Brain microvascular endothelial cell (primary cell): ENCODE measurements at places on chromosomes 1 and 21.

GRCh38 chr1:151585622-151586021 is 26.2 kb upstream of the SNX27 start:
- DNase-seq, result no peak

- no peak for DNase-seq
These were observed 43.9 kb upstream of the CRB1 start for GRCh38 chr1:197224160-197224559.

- DNase-seq, result no peak
These were observed 17.0 kb upstream of the WDTC1 start for GRCh38 chr1:27217401-27217800.

DNA sequence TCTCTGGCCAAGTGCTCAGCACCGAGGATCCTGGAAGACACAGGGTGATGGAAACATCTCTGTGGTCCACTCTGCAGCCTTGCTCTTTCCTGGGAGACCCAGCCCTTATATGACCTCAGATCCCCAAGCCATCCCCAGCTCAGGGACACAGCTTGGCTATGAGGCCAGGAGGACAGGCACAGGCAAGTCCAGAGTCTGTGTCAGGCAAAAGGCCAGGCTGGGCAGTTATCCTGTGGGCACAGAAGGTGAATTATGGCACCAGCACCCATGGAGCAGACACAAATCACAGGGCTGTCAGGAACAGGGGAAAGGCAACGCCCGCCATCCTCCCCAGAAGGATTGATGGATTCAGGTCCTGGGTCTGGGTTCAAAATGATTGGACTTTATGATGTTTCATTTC is 52.1 kb upstream of the SCMH1 start:
- no peak for DNase-seq

DNA sequence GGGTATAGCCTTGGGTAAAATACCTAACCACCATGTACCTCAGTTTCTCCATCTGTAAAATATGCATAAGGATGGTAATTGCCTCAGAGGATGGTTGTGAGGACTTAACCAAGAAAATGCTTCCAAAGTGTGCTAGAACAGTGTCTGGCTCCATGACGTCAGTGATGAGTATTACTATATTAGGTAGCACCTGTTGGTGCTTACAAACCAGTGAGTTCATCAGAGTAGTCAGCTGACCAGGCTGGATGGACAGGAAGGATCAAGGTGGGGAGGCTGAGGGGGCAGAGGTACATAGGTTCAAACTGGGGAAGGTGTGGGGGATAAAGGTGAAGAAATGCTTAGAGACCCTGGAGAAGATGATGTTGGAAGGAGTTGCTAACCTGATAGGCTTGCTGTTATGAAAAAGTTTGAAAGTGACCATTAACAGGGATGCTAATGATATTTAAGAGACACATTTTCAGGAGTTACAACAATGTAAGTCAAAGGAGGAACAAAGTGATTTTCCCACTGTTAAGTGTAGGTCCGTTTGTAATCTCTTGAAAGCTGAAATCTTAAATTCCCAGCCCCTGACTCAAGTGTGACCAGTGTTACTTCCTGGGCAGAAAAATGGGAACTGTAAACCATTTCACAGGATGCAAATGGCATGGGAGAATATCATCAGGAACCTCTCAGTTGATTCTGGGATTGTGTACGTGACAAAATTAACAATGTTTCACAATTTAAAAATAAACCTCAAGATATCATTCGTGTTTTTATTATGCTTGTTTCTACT is 4.4 kb downstream of the NTPCR start:
- peak; percentile 20 for DNase-seq

- no peak for DNase-seq
These were observed 6.5 kb downstream of the INSRR start for GRCh38 chr1:156852418-156852874.

GRCh38 chr1:204529371-204529895 is 13.2 kb downstream of the MDM4 start:
- no peak for DNase-seq

DNA sequence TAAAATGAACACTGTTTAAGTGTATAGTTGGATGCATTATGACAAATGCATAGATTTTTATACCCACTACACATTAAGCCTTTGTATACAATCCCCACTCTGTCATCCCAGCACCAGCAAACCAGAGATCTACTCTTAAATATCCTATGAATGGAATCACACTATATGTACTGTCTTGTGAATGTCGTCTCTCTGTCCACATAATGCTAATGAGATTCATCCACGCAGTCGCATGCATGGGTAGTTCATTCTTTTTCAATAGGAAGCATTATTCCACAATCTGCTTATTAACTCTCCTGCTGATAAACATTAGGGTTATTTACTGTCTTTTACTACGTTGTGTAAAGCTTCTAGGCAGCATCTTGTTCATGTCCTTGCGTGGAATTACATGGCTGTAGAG is 892.3 kb downstream of the LTN1 start:
- DNase-seq, result no peak

DNA sequence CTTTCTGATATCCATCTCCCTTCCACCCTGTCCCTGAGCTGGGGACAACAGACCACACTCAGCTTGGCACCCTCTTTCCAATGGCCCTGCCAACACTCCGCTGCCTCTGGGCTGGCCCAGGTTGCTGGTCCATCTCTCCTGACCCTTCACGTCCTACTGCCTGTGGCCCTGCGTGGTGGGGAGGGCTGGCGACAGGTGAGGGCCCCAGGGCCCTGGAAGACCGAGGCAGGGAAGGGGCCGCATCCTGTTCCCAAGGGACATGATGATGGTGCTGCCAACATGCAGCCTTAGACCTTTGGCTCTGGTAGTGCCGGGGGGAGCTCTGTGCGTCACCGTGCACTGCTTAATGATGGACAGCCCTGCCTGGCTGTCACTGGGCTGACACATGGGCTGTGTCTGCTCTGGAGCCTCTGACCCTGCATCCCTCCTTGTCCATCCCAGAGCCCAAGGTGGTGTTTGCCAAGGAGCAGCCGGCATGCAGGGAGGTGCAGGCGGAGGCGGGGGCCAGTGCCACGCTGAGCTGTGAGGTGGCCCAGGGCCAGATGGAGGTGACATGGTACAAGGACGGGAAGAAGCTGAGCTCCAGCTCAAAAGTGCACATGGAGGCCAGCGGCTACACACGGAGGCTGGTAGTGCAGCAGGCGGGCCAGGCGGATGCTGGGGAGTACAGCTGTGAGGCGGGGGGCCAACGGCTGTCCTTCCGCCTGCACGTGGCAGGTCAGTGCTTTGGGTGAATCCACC is 65.2 kb downstream of the OBSCN start:
- no peak for DNase-seq
